ENCODE measurements at places on chromosomes 3 and 15.

DNA sequence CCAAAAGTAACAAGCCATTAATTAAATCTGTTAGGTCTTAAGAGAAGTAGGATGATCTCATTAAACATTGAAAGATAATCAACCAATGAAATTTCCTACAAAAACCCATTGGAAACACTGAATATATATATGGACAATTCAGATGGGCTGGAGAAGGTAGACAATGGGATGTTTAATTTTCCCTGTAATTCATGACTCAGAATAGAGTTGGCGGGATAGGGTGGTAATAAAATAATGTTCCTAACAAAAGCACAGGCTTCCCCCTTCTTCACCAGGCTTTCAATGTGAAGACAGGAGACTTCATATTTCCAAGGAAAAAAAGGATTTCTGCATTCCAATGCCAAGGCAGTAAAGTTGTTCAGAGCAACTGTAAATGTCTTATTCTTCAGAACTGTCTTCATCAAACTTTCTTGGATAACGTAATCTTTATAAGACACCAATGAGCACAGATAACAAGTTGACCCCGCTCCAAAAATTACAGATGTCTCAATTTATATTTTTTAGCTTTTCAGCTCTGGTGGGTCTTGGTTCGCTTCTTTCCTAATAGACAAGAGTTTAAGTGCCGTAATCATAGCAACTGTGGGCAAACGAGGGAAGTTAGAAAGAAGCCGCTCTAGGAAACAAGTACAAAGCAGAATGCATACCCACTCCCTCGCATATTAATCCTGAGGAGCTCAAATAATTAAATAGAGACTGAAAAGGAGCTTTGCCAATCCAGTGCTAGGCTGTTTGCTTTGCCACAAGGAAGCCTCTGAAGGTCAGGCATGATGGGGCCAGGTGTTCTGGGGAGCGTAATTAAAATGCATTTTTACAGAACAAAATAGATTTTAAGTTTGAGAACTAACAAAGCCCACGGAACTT lies 377.0 kb downstream of the FOXP1 start:
- no peak for DNase-seq

- DNase-seq = no peak
Observed at GRCh38 chr15:81225161-81225671, 28.5 kb downstream of the IL16 start.

DNA sequence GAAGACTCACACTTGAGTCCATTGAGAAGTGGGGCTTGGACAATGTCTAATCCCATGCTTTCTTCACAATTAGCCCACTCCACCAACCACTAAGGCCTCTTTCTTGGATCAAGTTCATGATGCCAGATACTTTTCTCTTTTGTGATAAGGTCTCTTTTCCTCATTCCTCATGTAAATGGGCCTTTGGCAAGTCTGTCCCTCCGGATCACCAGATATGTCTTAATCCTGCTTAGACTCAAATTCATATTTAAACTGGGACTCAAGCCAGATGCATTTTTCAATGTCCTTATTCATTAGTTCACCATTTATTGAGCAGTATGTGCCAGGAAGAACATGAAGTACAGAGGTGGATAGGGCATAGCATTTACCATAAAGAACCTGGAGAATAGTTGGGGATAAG lies 671.1 kb downstream of the TBL1XR1 start:
- DNase-seq = no peak

DNA sequence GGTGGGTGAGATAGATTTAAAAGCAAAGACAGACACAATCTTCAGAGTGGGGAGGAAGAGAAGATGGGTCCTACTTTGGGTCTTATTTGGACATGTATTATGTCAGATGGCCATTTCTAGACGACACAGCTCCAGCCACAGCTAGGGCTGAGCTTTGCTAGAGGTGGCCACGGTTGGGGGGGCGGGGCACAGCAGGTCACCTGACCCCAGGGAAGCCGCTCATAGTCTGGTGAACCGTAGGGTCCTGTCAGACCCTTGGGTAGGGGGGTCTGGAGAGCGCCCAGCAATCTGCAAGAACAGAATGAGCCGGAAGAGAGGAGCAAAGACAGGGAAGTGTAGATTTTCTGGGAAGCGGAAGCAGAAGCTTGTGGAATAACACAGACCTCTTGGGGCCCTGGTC lies 6.6 kb downstream of the EPB42 start:
- DNase-seq = no peak

- no peak for DNase-seq
Observed at GRCh38 chr3:107106316-107106715, 270.9 kb upstream of the CCDC54 start.

DNA sequence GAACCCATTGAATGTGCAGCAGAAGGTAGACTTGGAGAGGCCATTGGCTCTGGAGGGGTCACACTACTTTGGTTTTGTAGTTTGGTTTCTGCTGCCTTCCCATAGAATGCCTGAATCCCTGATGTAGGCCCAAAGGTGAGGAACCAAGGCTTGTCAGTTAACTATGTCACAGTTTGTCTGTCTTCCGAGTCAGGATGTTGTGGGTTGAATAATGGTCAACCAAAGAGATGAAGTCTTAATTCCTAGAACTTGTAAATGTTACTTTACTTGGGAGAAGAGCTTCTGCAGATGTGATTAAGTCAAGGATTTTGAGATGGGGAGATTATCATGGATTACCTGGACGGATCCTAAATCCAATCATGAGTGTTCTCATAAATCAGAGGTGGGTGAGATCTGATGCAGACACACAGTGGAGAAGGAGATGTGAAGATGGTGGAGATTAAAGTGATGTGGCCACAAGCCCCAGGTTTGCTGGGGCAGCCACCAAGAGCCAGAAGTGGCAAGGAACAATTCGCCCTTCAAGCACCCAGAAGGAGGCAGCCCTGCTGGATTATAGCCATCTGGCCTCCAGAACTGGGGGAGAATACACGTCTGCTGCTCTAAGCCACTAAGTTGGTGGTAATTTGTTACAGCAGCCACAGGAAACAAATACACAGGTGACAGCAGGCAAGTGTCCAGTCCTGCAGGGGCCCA lies 2.3 kb upstream of the CCR8 start:
- DNase-seq = no peak

- DNase-seq = peak; percentile 59
Observed at GRCh38 chr15:60972301-60972700, 256.8 kb downstream of the RORA start.

DNA sequence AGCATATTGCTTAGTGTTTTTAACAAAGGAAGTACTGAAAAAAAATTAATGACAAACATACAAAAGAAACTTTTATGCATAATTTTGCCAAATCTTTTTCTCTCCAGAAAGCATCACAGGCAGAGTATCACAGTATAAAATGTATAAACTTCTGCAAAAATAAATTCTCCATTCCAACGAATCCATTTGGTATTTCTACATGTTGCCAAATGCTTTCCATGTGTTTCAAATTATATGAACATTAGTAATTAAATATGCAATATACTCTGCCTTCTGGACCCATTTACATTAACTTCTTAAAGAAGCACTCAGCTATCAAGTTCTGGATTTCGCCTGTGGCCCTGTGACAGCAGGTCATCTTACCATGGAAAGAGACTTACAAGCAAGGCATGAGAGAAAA lies 189.1 kb upstream of the ALCAM start:
- DNase-seq = no peak

GRCh38 chr3:11764931-11765363 lies 81.7 kb downstream of the TAMM41 start:
- DNase-seq = peak; percentile 46

DNA sequence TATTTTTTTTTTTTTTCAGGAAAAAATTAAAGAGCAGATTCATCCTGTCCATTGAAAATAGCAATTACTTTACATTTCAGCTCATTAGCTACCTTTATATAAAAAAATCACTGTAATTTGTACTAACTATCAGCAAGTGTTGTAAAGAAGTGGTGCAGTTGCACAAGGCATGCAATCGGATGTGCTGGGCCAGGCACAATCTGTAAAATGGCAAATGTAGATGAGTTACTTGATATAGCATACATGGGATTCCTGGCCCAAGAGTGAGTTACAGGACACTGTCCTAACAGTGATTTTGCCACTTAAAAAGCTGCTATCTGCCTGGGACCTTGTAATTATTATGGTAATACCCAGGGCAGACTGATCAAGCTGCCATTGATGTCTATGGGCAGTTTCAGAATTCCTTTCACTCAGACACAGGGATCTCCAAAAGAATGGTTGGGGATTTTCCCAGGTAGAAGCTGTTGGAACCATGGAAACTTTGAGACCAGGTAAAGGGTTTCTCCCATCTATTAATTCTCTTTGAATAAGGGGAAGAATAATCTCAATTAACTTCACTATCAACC lies 182.2 kb upstream of the ICE2 start:
- DNase-seq = no peak

- DNase-seq = no peak
Observed at GRCh38 chr15:79570004-79570403, 137.9 kb downstream of the MINAR1 start.

DNA sequence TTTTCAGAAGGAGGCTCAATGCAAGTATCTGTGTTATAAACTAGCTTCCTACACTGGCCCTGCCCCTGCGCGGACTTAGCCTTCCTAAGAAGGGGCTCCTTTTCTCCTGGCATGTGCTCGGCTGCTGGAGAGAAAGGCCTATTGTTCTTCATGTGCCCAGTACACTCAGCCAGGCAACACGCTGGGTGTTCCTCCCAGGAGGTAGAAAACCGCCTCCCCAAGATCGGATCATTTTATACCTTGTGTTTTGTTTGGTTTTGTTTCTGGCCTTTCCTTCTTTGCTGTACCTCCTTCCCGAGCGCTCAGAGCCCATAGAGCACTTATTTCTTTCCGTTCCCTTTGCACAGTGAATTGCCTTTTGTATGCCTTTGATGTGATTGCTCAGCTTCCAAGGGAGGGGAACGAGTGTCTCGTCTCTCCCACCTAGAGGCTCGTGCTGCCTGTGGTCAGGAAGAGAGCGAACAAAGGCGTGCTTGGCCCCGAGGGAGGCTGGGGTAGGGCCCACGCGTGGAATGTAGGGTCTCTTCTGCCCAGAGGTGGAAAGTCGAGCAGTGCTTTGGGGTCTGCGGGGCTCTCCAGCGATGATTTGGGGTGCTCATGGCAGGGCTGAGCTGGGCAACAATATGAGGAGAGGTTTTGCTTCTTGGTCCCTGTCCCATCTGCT lies 30.0 kb downstream of the CCNL1 start:
- DNase-seq = no peak

All from BJ (cell line).